ENCODE measurements at places on chromosomes 13 and 19. TPM values are rescaled to one million over a fixed set of nuclear protein-coding genes. Genes with fewer than 3 reads are reported as not detected.

Gene TINCR
- total RNA-seq, result 6.1 TPM

Gene FFAR2
- total RNA-seq, result not detected

DNA sequence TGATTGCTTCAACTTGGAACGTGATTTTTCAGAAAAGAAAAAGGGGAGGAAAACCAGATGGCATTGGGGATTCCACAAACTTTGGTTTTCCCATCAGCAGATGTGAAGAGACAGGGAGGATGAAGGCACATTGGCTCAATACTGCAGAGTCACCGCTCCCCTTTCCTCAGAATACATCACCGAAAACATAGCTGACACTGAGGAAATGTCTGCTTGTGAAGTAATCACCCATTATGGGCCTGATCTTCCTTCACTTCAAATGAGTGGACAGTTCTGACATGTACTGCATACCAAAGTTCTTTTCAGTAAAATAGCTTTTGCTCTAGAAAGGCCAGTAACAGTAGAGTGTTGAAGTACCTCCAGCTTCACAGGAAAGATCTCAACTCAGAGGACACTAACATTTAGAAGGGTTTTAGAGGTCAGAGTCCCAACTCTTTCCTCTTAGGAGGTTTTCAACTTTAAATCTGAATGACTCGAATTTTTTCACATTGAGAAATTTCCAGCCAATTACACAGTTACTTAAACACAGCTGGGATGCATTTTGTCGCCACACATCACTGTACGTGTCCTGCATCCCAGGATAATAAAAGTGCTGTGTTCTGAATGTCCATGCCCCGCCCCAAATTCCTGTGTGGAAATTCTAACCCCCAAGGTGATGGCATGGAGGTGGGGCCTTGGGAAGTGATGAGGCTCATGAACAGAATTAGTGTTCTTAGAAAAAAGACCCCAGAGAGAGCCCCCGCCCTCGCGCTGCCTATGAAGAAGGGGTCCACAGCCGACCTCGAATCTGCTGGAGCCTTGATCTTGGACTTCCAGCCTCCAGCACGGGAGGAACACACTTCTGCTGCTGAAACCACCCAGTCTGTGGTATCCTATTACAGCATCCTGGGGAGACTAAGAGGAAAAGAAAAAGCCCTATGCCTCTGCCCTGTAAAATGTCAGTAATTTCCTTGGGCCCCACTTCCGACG, 77.7 kb downstream of the COL4A1 start:
- no peaks in the 10 kb centered on the region for H3K27me3 ChIP-seq
- H3K27ac ChIP-seq, result no peak overlapping the region
- no peak overlapping the region for H3K4me3 ChIP-seq
- H3K4me1 ChIP-seq, result no peaks in the 10 kb centered on the region

DNA sequence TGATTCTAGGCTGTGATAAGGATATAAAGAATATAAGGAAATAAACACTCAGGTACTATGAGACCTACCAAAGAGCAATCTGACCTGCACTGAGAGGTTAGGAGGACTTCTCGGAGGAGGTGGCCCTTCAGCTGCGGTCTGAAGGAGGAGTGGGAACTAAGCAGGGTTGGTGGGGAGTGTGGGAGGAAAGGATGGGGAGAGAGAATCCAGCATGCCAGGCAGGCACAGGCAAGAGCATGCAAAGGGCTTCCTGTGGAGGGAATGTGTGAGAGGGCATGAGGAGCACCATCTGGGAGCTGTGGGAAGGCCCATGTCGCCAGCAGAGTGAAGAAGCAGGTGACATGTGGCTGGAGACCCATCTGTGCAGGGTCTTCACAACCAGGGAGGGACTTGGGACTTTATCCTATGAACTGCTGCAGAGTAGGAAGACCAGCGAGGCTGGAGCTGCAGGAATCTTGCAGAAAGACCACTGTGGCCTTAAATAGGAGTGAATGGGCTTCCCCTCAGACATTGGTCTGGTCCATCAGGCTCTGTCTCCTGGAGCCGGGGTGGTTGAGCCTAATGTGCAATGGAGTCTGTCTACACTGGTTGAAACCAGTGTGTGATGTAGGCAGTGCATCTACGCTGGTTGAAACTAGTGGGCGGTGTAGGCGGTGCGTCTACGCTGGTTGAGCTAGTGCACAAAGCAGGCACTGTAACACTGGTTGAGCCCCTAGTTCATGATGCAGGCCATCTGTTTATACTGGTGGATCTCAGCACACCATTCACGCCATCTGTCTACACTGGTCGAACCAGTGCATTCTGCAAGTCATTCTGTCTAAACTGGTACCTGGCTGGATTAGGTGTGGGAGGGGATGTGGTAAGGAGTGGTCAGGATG, 6.4 kb downstream of the CHST8 start:
- no peak overlapping the region for H3K27ac ChIP-seq
- H3K4me1 ChIP-seq, result no peaks in the 10 kb centered on the region
- peaks cover 13% of the 10 kb centered on the region for H3K27me3 ChIP-seq
- no peak for DNase-seq
